ENCODE measurements at places on chromosomes 6 and 20.

DNA sequence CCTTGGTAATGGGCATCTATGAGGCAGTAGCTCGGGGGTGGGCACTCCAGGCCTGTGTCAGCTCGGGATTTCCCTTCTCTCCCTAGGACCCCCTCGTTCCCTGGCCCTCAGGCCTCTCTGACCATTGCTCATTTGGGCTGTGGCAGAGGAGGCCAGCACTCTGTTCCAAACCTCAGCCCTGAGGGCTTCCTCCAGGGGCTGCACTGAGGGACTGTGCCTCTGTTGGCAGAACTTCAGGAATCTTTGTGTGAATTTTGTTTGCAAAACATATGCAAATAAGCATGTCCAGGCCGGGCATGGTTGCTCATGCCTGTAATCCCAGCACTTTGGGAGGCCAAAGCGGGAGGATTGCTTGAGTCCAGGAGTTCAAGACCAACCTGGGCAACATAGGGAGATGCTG is 11.0 kb downstream of the PACSIN1 start:
- DNase-seq: no peak

GRCh38 chr6:110551088-110551487 is 74.7 kb upstream of the SLC22A16 start:
- no peak for DNase-seq

GRCh38 chr6:71088166-71088565 is 131.3 kb upstream of the B3GAT2 start:
- DNase-seq: no peak

DNA sequence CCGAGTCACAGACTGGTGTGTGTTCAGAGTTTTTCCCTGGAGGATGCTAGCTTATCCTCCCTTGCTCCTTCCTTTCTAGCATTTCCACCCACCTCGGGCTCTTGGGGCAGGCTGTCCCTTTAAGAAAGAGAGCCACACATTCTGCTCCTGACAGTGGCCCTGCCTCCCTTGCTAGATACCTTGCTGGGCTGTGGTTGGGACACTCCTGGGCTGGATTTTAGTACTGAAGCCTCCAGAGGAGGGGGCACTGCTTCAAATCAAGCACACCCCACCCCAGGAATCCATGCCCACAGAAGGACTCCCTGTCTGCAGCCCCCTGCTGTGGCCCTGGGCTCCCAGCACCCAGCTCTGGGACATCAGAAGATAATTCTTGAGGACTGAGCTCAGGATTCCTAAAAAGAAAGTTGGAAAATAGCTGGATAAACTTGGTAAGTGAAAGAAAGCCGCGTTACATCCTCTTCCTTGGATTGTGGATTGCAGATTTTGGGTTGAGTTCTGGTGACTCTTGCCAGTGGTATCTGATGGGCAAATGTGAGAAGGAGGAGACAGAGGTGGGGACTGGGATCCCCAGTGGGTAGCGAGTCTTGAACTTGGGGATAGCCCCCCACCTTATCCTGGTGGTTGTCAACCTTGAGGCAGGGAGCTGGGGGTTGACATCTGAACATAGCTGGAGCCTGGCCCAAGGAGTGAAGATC is 29.0 kb downstream of the DAAM2 start:
- DNase-seq: no peak

DNA sequence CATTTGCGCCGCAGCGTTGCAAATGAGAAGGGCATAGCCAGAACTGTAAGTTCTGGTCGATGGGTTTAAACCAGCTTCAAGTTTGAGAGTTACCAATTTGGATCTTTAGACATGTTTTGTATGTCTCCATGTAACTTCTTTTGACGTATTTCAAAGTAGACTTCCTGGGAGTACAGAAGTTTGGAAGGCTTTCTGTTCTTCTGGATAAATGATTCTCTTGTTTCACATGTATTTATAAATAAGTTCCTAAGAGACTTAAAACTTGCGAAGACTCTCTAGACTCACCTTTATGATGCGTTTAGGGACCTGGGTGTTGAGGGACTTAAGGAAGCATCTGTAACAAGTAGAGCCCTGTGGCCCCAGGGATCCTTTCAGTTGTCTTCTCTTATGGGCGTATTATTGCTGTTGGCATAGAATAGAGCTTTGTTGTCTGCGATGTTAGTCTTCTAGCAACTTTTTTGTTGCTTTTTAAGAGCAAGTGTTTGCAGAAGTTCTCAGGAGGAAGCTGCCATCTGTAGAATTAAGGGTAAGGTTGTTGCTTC is 1.3 kb downstream of the CDYL start:
- DNase-seq: peak; percentile 7

GRCh38 chr6:10101551-10102252 is 313.2 kb downstream of the TFAP2A start:
- DNase-seq: no peak

GRCh38 chr20:53731595-53731994 is 138.0 kb upstream of the ZNF217 start:
- no peak for DNase-seq

GRCh38 chr6:146990821-146991798 is 213.1 kb upstream of the STXBP5 start:
- no peak for DNase-seq

GRCh38 chr6:46338131-46338530 is 153.1 kb downstream of the RCAN2 start:
- DNase-seq: no peak

DNA sequence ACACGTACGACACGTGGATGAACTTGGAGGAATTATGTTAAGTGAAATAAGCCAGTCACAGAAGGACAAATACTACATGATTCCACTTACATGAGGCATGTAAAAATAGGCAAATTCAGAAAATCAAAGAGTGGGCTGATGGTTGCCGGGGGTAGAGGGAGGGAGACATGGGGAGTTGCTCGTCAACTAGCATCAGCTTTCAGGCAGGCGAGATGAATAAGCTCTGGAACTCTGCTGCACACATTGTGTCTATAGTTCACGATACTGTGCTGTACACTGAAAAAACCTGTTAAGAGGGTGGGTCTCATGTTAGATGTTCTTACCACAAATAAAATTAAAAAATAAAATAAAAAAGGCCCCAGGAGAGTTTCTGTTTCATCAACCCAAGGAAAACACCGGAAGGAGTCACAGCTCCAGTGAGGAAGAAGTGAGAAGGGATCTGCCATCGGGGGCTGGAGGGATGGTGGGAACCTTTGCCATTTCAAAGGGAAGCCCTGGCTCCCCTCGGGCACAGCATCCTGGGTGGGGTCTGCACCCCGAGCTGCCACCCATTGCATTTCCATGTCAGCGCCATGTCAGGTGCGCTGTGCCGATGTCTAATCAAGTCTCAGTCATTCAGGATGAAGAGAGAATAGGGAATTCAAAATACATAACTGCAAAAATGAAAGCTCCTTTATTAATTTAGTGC is 98.3 kb downstream of the SLC22A23 start:
- no peak for DNase-seq

- no peak for DNase-seq
Measured at GRCh38 chr20:18224968-18225568, 63.3 kb upstream of the ZNF133 start.

DNA sequence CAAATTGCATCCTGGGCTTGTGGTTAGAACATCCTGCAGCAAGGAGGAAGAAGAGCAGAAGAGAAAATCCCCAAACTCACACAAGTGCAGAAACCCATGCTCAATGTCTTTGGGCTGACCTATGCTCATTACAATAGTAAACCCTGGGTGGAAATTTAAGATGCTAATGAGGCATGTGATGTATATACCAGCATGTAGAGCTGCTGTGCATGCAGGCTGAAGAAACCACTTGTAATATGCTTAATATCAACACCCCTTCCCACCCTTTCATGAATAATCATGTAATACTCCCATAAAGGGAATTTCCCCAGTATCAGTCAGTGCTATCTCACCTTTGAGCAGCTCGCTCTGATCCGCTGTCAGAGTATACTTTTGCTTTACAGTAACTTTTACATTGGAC is 90.0 kb upstream of the GRIK2 start:
- no peak for DNase-seq

GRCh38 chr6:166672624-166673206 is 45.7 kb upstream of the RPS6KA2 start:
- DNase-seq: no peak

DNA sequence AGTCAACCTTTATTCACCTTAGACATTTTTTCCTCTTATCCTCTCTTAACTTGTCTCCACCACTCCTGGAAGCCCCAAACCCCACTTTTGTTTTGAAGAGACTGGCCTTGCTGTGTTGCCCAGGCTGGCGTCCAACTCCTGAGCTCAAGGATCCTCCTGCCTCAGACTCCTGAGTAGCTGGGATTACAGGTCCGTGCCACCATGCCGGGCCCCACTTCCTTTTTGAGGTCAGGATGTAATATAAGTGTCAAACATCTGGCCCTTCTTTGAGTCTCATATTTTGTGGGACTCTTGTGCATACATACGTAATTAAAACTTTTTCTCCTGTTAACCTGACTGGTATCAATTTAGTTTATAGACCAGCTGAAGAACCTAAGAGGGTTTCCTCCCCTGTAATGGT is 1.4 kb upstream of the CDK19 start:
- no peak for DNase-seq

GRCh38 chr20:45823949-45824835 is 2.9 kb downstream of the TNNC2 start:
- DNase-seq: peak; percentile 56

- no peak for DNase-seq
Measured at GRCh38 chr20:61737812-61738443, 327.8 kb downstream of the TAF4 start.

DNA sequence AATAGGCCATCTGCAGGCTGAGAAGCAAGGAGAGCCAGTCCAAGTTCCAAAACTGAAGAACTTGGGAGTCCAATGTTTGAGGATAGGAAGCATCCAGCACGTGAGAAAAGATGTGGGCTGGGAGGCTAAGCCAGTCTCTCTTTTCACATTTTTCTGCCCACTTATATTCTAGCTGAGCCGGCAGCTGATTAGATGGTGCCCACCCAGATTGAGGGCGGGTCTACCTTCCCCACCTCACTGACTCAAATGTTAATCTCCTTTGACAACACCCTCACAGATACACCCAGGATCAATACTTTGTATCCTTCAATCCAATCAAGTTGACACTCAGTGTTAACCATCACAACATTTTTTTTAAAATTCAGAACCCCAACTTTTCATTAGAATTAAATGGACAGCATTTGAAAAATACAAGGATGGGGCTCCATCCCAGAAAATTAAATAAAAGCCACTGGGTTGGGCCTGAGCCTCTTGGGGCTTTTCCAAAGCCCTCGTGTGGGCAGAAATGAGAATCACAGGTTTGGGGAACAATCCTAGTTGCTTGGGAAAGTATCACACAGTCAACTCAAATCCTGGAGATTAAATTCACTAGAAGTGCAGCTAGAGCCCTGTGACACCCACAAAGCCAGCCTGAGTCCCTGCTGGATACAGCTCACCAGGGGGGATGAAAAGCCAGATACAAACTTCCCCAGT is 2.2 kb downstream of the CLDN20 start:
- no peak for DNase-seq

DNA sequence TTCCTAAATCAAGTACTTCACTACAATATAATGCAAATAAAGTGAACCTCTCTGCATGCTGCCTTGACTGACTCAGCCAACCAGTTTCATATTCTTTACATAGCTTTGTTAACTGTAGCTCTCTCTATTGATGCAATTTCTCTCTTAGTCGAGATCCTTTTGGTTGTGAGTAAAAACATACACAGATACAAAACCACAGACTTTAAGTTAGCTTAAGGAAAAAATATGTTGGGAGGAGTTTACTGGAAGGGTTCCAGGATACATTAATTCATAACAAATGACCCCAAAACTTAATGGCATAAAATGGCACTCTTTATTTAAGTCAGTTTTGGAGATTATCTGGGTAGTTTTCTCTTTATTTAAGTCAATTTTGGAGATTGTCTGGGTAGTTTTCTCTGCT is 15.7 kb downstream of the HTR1E start:
- DNase-seq: no peak

GRCh38 chr20:31894980-31895675 is 24.7 kb downstream of the TTLL9 start:
- no peak for DNase-seq

GRCh38 chr6:2966347-2966746 is 5.0 kb downstream of the SERPINB6 start:
- DNase-seq: peak; percentile 37

DNA sequence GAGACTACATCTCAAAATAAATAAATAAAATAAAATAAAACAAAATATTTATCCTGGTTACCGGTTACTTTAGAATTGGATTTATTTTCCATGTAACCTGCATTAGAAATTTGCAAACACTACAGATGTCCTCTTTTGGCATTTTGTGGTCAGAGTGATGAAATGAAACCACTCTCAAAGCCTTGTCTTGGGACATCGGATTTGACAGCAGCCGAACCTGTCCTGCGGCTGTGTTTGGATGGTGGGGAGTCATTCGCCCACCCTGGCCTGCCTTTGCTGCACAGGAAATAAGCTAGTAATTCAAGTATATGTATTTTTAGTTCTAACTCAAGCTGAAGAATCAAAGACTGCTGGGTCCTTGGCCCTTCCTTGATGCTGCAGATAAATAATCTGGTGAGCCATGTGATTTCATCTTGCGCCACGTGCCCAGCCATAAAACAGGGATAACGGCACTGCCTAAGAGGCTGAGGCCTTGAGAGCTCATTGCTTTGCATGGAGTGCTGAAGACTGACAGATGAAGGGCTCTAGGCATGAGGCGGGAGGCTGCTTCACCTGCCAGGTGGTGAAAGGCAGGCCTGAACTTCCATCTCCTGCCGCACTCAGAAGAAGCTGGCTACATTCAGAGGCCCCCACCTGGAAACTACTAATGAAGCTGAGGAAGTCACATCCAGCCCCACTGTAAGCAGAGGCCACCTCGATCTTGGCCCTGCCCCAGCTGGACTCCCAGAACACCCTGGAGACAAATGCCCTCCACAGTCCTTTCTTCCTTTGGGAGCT is 76.9 kb downstream of the NOL4L start:
- DNase-seq: no peak

- peak; percentile 68 for DNase-seq
Measured at GRCh38 chr6:42781796-42782688, at the start of gene BICRAL. Gene BICRAL (plus strand): TSS chr6:42782052. CDS start chr6:42822023, 39,971 bp downstream.

GRCh38 chr6:9087470-9087869 is 652.1 kb upstream of the SLC35B3 start:
- peak; percentile 8 for DNase-seq

GRCh38 chr6:45699663-45700062 is 316.0 kb downstream of the CLIC5 start:
- no peak for DNase-seq

GRCh38 chr6:20771409-20771808 is 237.2 kb downstream of the CDKAL1 start:
- DNase-seq: no peak

GRCh38 chr6:17986656-17987446 is 584 bp downstream of the KIF13A start:
- DNase-seq: peak; percentile 55

DNA sequence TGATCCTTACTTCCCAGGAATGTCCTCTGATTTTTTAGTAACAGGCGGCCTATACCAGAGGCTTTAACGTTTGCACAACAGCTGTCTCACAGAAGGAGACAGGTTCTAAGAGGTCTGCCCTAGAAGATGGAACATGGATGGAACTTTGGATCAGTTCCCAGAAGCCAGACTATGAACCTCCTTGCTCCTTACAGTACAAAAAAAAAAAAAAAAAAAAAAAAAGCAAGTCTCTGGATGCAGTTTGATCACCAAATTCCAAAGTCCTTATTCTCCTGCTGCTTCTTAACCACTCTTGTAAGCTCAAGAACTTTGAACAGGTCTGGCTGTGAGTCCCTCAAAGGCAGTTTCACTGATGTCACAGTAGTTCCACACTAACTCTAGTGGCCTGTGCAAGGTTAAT is 2.0 kb upstream of the TRMT11 start:
- no peak for DNase-seq

Measured in NCI-H510A treated with DMSO at 0.1 percent for 48 hours (cell line).